ENCODE measurements at places on chromosomes 3 and 15.

DNA sequence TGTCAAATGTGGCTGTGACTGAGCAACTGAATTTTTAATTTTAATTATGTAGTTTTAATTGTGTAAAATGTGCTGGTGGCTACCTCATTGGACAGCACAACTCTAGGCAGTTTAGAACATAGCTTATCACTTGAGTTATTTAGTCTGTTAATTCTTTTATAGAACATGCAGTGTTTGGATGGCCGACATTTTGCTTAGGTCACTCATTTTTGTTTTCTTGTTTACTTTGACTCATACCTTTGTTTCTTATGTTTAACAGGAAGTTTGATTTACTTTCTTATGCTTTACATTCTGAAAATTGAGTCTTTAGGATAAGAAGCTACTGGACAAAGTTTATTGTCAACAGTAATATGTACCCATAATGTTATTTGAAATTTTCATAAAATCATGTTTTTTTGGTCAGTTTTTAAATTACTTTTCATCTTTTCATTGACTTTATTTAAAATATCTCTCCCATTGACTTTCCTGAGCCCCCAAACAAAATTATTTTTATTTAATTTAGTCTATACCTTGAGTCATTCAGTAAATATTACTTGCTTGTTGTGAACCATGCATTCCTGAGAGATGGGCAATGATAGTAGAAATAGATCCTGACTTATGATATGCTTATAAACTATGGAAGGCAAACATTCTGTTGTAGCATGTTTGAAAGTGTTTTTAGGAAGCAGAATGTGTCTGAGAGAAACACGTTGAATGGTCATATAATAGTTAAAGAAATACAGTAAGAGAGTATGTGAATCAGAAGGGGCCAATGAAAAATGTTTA, 60.6 kb downstream of the TCF12 start:
- no peak for DNase-seq

GRCh38 chr15:63069616-63070090, 27.1 kb downstream of the TPM1 start:
- no peak for DNase-seq

DNA sequence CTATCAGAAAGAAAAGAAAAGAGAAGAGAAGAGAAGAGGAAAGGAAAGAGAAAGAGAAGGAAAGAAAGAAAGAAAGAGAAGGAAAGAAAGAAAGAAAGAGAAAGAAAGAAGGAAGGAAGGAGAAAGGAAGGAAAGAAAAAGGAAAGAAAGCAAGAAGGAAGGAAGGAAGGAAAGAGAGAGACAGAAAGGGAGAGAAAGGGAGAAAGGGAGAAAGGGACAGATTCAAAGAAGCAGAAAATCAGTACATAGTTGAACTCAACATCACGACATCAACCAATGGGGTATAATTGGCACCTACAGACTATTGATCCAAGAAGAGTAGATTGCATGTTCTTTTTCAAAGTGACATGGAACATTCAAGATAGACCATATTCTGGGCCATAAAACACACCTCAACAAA, 45.2 kb downstream of the HOMER2 start:
- DNase-seq: no peak

- DNase-seq: no peak
Measured at GRCh38 chr3:4506559-4507023, 13.4 kb downstream of the ITPR1 start.

- peak; percentile 95 for DNase-seq
Measured at GRCh38 chr3:172106989-172107388, 67.6 kb downstream of the FNDC3B start.

Data from HL-60 (cell line).